Activated CD4-positive, alpha-beta memory T cell treated with anti-CD3 and anti-CD28 coated beads, Interleukin-2, amount 10 ng/mL, durations not matched to agents 7 days and 5 days (primary cell): ENCODE measurements at places on chromosomes 16 and 17. TPM values are rescaled to one million over a fixed set of nuclear protein-coding genes. Genes with fewer than 3 reads are reported as not detected.

The CCDC92B gene
- 0.10 TPM for total RNA-seq

The PRSS22 gene
- not detected for total RNA-seq

The AARS1 gene
- 129 TPM for total RNA-seq

The GP1BA gene
- total RNA-seq = not detected

The CDH13 gene
- not detected for total RNA-seq

The GRAPL gene
- total RNA-seq = 10.1 TPM

The CCL16 gene
- total RNA-seq = not detected

The EIF3C gene
- total RNA-seq = 415 TPM

The MYH2 gene
- not detected for total RNA-seq

The SNAI3 gene
- 16.6 TPM for total RNA-seq

The SMIM5 gene
- not detected for total RNA-seq

The HBA1 gene
- total RNA-seq = not detected

The SLC16A6 gene
- total RNA-seq = 10.4 TPM

The NPIPB6 gene
- 1.5 TPM for total RNA-seq

The ZPBP2 gene
- total RNA-seq = not detected

The FOXN1 gene
- not detected for total RNA-seq

The ASPHD1 gene
- 0.15 TPM for total RNA-seq

The CFAP97D1 gene
- not detected for total RNA-seq

The CDR2L gene
- total RNA-seq = 0.50 TPM

The PPL gene
- 0.08 TPM for total RNA-seq

The PDP2 gene
- 30.7 TPM for total RNA-seq

The CMTM2 gene
- total RNA-seq = 0.43 TPM

The KRT36 gene
- total RNA-seq = not detected

The SLC25A10 gene
- 18.5 TPM for total RNA-seq

The AURKB gene
- total RNA-seq = 160 TPM

The GPR142 gene
- total RNA-seq = not detected

The ZFP3 gene
- 3.4 TPM for total RNA-seq

The NPEPPS gene
- total RNA-seq = 105 TPM

The RHBDF2 gene
- 33.8 TPM for total RNA-seq

The KRTAP2-2 gene
- not detected for total RNA-seq

The TMEM114 gene
- total RNA-seq = not detected

The RASD1 gene
- 2.0 TPM for total RNA-seq

The CBX2 gene
- total RNA-seq = 2.0 TPM
